Body of pancreas (tissue), 4 donors: ENCODE measurements at places on chromosomes 3 and 15. TPM values are rescaled to one million over a fixed set of nuclear protein-coding genes. Genes with fewer than 3 reads are reported as not detected.

GRCh38 chr15:45834622-45835021 is 199.8 kb downstream of the SQOR start:
- DNase-seq, result no peak
- H3K36me3 ChIP-seq, result no peaks in the 10 kb centered on the region
- H3K4me1 ChIP-seq, result peaks cover 7% of the 10 kb centered on the region
- H3K27me3 ChIP-seq, result no peaks in the 10 kb centered on the region
- no peak overlapping the region for H3K27ac ChIP-seq

The CISH gene
- 4.9 TPM for total RNA-seq

DNA sequence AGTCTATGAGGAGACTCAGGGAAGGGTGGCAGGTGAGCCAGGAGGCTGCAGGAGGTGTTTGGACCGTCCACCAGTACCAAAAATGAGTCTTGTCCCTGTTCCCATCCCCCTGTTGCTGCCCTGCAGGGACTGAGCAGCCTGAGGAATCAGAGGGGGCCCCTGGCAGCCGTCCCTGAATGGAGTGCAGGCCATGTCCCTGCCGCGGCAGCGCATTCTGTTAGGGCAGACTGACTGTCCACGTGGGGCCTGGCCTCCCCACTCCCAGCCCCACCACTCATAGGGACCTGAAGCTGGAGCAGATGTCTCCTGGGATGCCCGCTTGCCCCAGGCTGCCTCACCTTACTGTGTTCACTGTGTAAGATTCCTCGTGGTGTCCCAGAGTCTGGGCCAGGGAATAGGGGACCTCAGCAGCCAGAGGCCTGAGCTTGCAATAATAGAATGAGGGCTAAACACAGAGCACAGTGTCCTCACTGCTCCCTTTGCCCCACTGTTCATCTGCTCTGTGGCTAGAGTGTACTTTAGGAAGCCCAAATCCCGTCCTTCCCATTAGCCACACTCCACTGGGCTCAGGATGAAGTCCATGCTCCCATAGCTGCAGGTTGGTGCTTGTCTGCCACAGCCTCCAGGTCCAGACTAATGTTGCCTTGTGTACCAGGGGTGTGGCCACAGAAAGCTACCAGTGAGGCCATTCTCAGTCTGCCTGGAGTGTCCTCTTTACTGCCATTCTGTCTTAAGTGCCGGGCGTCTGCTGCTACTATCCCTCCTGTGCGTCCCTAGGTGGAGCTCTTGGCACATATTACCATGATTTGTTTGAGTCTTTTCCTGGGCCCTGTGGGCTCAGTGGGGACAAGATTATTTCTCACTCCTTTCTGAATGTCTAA is 63.2 kb downstream of the HCN4 start:
- H3K36me3 ChIP-seq, result peaks cover 5% of the 10 kb centered on the region
- H3K4me3 ChIP-seq, result no peak overlapping the region
- no peak for DNase-seq
- no peaks in the 10 kb centered on the region for H3K27me3 ChIP-seq
- H3K4me1 ChIP-seq, result no peaks in the 10 kb centered on the region
- H3K27ac ChIP-seq, result no peak overlapping the region

GRCh38 chr3:113183748-113184661 is 27.4 kb upstream of the BOC start:
- no peaks in the 10 kb centered on the region for H3K27me3 ChIP-seq
- H3K27ac ChIP-seq, result no peak overlapping the region
